ENCODE measurements at places on chromosomes 7 and 10.

DNA sequence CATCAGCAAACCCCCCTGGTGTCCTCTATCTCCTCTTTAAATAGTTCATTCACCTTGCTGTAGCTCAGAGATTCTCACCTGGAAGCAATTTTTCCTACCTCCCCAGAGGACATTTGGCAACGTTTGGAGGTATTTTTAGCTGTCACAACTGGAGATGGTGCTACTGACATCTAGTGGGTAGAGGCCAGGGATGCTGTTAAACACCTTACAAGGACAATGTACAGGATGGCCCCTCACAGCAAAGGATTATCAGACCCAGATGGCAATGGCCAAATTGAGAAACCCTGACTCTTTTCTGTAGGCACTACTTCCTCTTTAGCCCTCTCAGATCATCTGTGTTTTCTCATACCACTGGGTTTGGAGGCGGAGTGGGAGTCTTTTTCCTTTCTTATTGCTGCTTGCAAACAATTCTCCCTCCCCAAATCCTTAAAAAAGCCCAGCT, 13.2 kb upstream of the TRA2A start:
- DNase-seq, result no peak

- no peak for DNase-seq
Observed at GRCh38 chr7:117017017-117017451, 63.7 kb downstream of the ST7 start.

DNA sequence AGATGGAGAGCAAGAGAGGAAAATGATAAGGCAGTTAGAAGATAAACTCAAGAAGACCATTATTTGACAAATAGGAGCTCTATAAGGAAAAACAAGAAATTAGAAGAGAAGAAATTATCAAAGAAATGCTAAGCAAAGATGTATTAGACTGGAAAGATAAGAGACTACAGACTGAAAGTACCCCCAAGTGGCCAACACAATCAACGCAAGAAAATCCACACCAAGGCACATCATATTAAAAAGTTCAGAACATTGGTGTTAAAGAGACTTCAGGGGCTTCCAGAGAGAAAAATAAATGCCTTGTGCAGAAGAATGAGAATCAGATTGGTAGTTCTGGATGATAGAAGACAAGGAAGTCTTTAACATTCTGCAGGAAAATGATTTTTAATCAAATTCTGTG, 46.0 kb downstream of the SH2D4B start:
- DNase-seq, result no peak

DNA sequence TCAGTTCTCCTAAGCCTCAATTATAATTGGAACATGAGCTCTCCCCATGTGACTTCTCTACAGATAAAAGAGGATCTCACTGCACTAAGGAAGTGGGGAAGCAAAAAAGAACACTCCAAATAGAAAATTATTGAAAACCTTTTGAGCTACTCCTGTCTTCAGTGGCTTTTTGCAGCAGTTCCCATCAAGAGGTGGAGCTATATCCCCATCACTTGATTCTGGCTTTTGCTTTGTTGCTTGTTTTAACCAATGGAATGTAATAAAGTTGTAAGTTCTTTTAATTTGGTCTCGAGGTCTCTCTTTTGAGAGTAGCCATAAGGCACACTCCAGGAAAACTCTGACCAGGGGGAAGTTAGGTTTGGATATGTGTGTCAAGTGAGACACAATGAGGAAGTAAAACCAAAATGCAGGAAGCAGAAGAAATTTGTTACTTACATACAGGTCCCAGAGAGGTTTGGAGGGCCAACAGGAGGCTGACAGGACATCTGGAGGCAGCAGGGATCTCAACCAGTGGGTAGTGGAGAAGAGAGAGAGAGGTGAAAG, 569.4 kb downstream of the HTR7 start:
- no peak for DNase-seq

Data from gastrocnemius medialis (tissue), 4 donors.